ENCODE measurements at places on chromosomes 1 and 21.

DNA sequence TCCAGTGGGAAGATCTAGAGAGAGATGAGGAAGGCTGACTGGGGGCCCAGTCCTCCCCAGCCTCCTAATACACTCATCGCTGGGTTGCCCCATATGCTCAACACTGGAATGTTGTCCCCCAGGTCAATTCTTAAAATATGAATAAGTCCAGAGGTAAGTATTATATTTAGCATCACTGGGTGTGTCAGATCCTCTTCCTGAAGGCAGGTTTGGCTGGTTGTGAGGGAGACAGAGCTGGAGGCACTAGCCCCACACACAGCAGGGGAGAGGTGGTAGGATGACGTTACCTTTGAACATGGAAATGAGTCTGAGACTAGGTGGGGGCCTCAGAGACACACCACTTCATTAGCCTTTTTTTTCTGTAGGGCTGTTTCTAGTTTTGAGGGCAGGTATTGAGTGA is 42.6 kb downstream of the SLC44A3 start:
- DNase-seq, result no peak

DNA sequence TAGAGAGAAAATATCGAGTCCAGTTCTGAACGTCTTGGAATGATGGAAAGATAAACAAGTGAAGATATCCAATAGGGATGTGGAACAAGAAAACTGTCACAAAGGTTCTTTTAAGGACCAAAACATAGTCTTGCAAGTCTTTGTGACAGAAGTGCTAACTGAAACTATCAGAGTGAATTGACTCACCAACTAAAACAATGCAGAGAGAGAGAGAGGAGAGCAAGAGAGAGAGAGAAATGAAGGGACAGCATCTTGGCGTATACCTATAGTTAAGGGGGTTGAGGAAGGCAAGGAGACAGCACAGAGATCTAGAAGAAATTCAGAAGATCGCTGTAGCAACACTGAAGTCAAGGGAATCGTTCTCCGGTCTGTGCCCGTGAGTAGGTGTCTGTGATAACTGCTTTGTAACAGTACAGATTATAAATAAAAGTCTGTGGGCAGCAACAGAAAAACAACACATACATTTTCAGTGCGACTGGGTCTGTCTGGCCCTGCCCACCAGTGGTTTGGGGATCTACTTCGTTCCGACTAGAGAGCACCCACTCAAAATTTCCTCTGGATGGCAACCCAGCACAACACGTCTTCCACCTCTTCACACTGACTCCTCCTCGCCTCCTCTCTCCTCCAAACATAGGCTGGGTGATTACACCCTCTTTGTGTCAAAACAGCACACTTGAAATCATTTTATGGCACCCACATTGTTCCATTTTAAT is 4.8 kb upstream of the COA6 start:
- DNase-seq, result no peak

GRCh38 chr1:159120317-159120716 is 43.8 kb upstream of the AIM2 start:
- no peak for DNase-seq

DNA sequence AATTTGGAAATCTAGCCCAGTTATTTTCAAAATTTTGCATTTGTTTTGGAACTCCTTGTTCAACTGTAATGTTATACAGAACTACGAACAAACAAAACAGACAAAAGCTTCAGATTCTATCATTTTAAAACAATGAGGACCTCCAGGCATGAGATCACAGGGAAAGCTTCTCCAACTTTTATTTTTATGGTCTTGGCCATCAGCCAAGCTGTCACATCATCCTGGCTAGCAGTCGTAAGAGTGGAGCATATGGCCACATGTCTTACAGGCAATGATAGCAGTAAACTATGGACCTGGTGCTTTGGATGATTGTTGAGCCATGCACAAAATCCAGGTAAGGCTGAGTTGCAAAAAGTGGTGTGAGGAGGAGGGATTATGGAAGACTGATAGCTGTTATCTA is 299.6 kb downstream of the LMX1A start:
- peak; percentile 4 for DNase-seq

DNA sequence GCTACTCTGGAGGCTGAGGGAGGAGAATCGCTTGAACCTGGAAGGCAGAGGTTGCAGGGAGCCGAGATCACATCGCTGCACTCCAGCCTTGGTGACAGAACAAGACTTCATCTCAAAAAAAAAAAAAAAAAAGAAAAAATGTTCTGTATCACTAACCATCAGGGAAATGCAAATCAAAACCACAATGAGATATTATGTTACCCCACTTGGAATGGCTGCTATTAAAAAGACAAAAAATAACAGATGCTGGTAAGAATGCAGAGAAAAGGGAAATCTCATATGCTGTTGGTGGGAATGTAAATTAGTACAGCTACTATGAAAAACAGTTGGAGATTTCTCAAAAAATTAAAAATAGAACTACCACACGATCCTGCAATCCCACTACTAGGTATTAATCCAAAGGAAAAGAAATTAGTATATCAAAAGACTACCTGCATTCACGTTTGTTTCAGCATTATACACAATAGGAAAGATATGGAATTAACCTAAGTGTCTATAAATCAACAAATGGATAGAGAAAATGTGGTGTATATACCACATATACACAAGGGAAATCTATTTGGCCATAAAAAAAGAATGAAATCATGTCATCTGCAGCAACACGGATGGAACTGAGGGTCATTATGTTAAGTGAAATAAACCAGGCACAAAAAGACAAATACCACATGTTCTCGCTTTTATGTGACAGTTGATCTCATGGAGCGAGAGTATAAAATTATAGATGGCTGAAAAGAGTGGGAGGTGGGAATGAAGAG is 62.6 kb downstream of the ABL2 start:
- DNase-seq, result no peak

DNA sequence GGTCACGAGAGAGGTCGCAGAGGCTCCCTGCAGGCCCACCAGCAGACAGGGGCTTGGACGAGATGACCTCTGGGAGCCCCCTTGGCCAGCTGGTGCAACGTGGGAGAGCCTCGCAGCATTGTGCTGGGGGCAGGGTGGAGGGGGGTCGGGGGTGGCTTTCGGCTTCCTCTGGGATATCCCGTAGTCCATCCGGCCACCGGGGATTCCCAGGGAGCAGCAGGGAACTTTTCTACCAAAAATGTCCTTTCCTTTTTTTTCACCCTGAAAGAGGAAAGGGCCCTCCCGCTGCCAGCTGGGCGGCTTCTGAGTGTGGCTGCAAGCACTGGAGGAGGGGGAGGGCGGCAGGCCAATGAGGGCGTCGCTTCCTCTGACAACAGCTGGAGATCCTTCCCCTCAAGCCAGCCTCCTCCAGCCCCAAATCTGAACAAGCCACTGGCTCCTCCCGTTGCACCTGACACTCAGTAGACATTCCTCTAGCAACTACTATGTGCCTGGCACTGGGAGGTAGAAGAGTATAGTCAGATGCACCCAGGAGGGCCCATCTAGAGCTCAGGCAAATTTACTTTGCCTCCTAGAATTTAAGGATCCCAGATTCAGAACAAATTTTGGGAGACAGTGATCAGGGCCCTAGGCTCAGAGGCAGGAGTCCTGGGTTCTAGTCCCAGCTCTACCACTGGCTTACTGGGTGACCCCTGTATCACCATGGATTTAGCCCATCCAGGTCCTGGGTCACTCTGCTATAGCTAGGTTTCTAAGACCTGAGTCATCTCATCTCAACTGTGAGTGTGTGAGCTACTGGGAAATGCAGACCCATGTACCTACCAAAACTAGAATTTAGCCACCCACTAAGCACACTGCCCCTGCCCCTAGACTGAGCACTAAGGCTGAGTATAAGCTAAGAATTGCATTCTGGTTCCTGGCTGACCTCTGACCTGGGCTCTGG is 2.7 kb downstream of the MOB3C start:
- peak; percentile 91 for DNase-seq

DNA sequence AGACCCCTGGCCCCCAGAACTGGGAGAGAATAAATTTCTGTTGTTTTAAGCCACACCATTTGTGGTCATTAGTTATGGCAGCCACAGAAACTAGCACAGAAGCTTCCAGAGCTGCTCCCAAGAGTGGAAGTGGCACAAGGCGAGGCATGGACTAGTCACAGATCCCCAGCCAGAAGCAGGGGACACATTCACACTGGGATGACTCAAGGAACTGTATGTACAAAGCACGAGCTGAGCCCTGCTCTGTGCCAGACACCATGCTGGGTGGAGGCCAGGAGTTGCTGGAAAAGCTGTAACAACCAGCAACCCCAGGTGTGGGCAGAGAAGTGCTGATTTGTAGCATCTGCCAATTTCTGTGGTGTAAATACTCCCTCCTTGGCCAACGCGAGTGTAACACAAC is 55.6 kb downstream of the TCP10L start:
- no peak for DNase-seq

DNA sequence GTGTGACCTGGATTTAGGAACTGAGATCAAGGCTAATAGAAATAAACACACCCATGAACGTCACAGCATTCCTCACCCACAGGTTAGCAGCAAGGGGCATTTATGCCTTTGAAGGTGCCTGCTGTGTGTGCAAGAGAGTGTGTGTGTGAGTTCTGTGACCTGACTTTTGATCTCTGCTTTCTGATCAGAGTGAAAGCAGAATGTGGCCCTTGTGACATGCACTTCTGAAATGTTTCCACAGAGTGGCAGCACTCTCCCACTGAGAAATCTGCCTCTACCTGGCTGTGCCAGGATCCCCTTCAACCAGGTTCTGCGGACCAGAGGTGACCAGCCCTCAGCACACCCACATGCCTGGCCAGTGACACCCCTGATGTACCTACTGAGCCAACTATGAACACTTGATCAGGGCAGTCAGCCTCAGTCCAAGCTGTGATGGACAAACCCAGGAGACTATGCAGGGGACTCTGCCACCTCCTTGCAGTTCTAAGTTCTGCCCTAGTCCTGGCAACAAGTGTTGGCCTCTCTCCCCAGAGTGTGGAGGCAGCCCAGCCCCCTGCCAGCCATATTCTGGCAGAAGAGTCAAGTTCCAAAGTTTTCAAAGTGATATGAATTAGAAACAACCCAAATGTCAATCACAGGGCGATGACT is 41.0 kb downstream of the RXRG start:
- DNase-seq, result peak; percentile 49

DNA sequence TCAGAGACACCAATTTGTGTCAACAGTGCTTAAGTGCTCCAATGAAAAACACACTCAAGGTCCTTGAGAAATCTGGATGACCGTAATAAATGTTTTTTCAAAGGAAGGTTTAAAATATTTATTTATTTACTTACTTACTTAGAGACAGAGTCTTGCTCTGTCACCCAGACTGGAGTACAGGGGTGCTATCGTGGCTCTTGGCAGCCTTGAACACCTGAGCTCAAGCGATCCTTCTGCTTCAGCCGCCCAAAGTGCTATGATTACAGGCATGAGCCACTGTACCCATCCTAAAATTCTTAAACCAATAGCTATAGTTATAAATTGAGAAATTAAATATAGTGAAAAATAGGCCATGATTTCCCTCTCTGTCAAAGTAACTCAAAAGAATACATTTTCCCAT is 17.3 kb upstream of the ERICH3 start:
- no peak for DNase-seq

- DNase-seq, result no peak
Measured at GRCh38 chr1:155529109-155529508, 33.5 kb downstream of the ASH1L start.

- DNase-seq, result no peak
Measured at GRCh38 chr1:160207771-160208556, 2.8 kb downstream of the PEA15 start.

GRCh38 chr1:60861961-60862567 is 220.3 kb upstream of the NFIA start:
- no peak for DNase-seq

DNA sequence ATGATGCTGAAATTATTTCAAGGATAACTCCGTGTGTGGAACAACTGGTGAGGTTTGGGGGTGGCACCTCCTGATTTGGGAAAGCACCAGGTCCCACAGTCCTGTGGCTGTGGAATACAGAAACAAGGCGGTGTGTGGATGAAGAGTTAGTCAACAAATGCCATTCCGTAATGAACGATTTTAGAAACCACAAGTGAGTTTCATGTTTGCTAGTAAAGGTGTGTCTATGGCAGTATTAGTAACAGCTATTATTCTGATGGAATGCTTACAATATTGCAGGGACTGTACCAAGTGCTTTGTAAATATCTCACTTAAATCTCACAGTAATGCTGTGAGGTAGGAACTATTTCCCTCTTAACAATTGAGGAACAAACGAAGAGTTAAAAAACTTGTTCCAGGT is 53.8 kb downstream of the B3GALNT2 start:
- DNase-seq, result no peak

DNA sequence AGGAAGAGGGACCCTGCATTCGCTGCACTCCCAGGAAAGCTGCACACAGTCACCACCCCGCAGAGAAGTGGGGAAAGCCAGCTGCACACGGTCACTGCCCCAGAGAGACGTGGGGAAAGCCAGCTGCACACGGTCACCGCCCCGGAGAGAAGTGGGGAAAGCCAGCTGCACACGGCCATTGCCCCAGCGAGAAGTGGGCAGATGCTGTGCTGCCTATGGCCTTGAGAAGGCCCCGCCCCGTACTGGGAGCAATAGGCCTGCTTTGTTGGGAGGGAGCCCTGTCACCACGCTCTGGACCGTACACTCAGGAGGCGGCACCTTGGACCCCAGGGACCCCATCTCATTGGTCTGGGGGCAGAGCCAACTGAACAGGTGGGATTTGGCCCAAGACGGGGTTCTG is 4.3 kb upstream of the GPR153 start:
- no peak for DNase-seq

- no peak for DNase-seq
Measured at GRCh38 chr1:245765230-245766000, 610.6 kb downstream of the KIF26B start.

DNA sequence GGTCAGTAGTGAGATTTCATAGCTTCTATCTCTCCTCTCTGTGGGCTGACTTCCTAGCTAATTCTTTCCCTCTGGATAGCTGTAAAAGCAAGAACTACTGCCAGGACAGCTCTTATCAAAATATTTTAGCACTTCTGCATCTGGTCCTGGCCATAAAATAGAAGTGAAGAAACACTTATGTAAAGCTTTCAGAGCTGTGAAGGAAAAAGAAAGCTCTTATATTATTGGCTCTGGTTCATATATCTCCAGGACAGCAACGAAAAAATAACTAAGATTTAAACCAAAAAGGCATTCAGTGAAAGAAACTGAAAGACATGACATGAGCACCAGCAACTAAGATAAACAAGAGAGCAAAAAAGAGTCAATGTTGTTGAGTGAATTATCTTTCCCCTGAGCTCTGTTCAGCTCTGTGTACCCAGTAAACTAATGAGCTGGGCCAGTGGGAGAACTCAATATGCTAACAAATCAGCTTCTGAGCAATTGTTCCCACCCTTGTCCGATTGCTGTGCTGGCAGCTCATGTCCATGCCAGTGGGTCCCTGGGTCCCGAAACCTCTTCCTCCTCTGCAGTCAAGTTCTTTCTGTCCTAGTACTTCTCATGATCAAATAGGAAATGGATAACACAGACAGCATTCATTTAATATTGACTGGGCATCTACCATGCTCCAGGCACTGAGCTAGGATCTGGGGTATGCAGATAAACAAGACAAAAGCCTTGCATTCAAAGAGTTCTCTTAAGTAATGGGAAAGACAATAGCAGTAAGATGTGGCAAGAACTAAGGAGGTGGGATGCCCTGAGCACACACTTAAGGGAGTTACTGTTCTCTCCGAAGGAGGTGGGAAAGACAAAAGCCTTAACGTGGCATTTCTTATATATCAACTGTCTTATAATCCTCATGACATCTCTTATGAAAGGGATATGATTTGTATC is 45.3 kb upstream of the MAN1A2 start:
- DNase-seq, result no peak

- DNase-seq, result no peak
Measured at GRCh38 chr1:26418865-26419349, 8.3 kb downstream of the LIN28A start.

- peak; percentile 90 for DNase-seq
Measured at GRCh38 chr1:161119092-161119903, 1.4 kb downstream of the NIT1 start.

Data from hematopoietic multipotent progenitor cell treated with erythropoietin and hydrocortisone succinate and interleukin-3 and kit ligand, for 6 days (in vitro differentiated cells).